AML-193 (cell line): ENCODE measurements at places on chromosomes 11 and 22.

GRCh38 chr11:131146827-131147490, 223.5 kb upstream of the NTM start:
- DNase-seq, result no peak

GRCh38 chr22:41368543-41369423, 13.0 kb upstream of the TEF start:
- DNase-seq, result no peak

- DNase-seq, result no peak
Observed at GRCh38 chr11:105574974-105575373, 34.9 kb upstream of the GRIA4 start.

DNA sequence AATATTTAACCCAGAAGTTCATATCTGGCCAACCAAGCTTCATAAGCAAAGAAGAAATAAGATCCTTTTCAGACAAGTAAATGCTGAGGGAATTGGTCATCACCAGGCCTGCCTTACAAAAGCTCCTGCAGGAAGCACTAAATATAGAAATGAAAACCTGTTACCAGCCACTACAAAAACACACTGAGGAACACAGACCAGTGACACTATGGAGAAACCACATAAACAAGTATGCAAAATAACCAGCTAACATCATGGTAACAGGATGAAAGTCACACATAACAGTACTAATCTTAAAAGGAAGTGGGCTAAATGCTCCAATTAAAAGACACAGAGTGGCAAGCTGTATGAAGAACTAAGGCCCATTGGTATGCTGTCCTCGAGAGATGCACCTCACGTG, 311.4 kb downstream of the DYNC2H1 start:
- DNase-seq, result no peak

DNA sequence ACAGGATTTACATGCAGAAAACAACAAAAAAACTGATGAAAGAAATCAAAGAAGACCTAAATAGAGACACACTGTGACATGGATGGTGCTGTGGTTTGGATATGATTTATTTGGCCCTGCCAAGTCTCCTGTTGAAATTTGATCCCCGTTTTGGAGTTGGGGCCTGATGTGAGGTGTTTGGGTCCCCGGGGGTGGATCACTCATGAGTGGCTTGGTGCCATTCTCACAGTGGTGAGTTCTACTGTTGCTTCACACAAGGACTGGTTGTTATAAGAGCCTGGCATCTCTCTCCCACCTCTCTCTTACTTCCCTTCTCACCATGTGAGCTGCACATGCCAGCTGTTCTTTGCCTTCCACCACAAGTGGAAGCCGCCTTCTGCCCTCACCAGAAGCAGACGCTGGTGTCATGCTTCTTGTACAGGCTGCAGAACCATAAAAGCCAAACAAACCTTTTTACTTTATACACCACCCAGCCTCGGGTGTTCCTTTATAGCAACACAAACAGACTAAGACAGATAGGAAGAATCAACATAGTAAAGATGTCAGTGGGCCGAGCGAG, 7.8 kb upstream of the RTL6 start:
- no peak for DNase-seq

DNA sequence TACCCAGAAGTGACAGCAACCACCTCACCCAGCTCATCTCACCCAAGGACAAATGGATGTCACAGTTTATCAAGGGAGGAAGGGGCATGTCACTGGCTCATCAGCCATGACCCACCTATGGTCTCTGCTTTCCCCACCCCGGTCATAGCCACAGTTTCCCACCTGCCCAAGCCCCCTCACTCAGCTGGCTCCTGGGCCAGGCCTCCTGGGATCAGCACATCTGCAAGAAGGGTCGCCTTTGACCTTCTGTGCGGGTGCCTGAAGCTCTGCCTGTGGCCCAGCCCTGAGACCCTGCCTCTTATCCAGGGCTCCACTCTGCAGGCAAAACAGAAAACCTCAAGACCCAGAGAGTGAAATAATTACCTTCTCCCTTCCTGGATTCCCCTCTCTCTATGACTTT, 236.4 kb downstream of the BUD13 start:
- no peak for DNase-seq

GRCh38 chr11:114208377-114208776, 87.8 kb upstream of the NNMT start:
- DNase-seq, result no peak

DNA sequence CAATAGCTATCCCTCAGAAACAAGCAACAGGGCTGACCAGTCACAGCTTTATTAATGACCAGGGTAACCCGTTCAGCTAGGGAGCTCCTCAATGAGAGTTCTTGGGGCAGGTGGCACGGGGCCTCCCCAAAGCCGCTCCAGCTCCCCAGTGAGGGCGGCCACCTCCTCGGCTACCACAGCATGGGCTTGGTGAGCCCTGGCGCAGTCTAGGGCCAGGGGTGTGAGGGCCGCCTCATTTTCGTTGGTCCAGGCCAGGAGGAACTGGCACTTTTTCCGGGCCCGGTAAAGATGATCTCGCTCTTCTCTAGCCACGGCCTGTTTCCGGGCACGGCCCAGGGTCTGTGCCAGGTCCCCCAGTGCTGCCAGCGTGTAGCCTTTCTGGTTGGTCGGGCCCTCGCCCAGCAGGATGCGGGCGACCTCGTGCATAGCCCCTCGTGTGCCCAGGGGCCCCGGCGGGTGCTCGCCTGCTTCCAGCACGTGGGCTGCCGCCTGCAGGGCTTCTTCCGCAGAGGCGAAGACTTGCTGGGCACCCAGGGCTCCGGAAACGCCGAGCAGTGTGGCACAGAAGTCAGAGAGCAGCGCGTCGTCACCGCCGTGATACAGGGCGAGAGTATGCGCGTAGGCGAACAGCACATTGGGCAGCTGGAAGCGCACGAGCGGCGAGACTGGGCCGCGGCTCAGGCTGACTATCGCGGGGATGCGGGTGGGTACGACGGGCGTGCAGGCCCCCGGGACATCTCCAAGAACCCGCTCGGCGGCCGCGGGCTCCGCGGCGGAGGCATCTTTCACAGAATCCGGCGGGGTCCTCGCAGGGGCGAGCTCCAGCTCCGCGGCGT, 913 bp downstream of the ZNHIT2 start:
- DNase-seq, result no peak

DNA sequence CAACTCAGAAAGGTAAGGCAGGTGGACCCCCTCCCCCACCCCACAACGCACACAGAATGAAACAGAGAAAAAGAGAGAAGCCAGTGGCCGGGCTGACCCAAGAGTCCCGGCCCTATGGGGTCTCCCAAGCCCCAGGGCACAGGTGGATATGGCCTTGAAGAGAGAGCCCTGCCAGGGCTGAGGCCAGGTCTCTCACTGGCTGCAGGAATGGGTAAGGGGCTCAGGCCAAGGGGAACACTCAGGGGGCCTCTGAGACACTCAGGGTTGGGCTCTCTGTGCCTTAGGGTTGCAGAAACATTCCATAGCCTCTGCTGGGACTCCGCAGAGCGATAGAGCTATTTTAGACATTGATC, 98.0 kb downstream of the PDE2A start:
- DNase-seq, result no peak

- no peak for DNase-seq
Observed at GRCh38 chr11:70763606-70764005, 365.3 kb downstream of the CTTN start.

GRCh38 chr11:77191823-77192495, 63.9 kb downstream of the MYO7A start:
- DNase-seq, result no peak

- DNase-seq, result no peak
Observed at GRCh38 chr22:20436307-20436767, 1.3 kb downstream of the SCARF2 start.

- DNase-seq, result no peak
Observed at GRCh38 chr22:19065298-19065859, 56.8 kb downstream of the DGCR2 start.

DNA sequence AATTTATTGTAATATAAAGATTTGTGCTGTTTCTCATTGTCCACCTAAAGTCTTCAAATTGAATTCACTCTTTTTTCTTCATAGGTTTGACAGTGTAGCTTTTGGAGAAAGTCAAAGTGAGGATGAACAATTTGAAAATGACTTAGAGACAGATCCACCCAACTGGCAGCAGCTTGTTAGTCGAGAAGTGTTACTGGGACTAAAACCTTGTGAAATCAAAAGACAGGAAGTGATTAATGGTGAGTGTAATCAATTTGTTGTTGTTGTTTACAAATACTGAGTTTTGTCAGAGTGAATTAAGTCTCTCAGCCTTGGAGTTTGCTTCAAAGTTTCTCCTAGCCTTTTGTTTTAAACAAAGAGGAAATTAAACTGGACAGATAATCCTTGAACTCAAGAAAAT, 53.6 kb upstream of the GRIK4 start:
- DNase-seq, result no peak
